ENCODE measurements at places on chromosomes 12 and 14. TPM values are rescaled to one million over a fixed set of nuclear protein-coding genes. Genes with fewer than 3 reads are reported as not detected.

- DNase-seq: no peak
Measured at GRCh38 chr12:126773012-126773411, 1494.0 kb upstream of the TMEM132C start.

DNA sequence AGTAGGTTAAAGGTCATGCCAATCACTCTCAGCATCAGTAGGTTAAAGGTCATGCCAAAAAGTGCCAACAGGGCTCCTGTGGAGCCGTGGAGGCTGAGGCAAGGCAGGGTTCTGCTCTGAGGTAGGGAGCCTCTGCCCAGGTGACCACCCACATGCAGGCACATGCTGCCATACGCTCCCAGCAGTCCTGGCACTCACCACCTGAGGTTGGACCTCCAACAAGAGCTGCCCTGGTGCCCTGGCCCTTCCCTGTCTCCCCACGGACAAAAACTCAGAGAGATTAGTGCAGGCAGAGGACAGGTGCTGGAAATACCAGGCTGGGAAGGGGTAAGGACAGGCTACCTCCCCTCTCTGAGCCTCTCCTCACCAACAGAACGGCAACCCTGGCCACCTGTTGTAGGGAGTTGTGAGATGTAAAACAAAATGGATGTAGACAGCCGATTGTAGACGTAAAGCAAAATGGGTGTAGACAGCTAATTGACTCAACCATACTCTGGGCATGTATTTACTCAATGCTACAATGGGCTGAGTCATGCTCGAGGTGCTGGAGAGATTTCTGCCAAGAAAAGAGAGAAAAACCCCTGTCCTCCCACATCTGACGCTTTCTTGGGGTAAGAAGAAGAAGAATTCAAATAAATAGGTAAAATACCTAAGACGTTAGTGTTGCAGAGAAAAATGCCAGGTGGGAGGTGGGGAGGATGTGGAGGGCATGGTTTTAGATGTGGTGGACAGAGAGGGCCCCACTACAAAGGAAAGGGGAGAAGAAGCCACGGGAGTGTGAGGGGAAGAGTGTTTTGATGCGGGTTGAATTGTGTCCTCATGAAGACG lies 32.4 kb downstream of the LTBP2 start:
- DNase-seq: peak; percentile 89

- peak; percentile 52 for DNase-seq
Measured at GRCh38 chr12:116466536-116466935, 92.6 kb upstream of the MAP1LC3B2 start.

DNA sequence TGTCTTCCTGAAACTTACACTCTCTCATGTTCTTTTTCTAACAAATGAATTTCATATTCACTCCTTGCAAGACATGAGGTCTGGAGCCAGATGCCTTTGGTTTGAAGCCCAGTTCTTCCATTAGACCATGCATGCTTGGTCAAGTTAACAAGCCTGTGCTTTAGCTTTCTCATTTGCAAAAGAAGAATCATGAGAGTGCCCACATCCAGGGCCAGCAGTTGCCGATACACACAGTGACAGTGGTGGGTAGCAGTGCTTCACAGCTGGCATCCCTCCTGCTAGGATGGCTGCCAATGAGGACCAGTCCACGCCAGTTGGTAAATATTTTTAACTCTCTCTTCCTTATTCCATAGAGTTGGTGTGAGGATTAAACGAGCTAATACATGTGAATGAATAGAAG lies 163.1 kb downstream of the PHLDA1 start:
- peak; percentile 72 for DNase-seq

The PLA2G1B gene
- total RNA-seq: not detected

The PZP gene
- total RNA-seq: not detected

DNA sequence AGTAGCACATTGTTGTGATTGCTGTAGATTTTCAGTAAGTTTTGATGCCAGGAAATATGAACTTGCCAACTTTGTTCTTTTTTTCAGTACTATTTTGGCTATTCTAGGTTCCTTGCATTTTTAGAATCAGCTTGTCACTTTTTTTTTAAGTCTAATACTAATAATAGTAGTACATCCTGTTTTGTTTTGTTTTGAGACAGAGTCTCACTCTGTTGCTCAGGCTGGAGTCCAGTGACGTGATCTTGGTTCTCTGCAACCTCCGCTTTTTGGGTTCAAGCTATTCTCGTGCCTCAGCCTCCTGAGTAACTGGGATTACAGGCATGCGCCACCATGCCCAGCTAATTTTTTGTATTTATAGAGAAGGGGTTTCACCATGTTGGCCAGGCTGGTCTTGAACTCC lies 16.5 kb downstream of the PWP1 start:
- DNase-seq: no peak

DNA sequence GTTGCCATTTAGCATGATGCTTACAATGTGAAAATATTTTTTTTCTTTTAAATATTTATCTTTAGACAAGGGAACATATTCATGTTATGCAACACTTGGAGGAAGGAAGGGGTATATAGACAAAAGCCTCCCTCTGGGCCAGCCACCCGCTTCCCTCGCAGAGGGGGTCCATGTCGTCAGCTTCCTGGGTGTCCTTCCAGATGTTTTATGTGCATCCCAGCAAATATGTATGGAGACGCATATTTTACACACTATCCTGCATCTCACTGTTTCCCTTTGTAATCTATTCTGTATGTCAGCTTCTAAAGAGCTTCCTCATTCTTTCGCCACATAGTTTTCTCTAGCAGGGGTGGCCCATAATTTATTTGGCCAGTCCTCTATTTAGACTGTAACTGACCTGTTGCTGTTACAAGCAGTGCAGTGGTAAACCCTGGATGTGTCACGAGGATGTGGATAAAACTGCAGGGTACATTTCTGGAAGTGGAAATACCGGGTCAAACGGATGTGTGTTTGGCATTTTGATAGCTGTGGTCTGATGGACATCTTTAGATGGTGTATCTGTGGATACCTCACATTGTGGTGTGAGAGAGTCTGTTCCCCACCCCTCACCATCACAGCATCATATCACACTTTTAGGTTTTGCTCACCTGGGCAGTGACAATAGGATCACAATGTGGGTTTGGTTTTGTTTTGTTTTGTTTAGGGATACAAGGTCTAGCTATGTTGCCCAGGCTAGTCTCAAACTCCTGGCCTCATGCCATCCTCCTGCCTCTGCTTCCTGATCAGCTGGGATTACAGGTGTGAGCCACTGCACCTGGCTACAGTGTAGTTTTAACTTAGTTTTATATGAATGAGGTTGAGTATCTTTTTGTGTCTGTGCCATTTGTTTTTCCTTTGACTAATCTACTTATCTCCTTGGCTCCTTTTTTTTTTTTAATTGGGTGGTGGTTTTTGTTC lies 31.6 kb downstream of the FAM222A start:
- no peak for DNase-seq

- no peak for DNase-seq
Measured at GRCh38 chr12:50665609-50666008, 98.3 kb upstream of the ATF1 start.

The GZMH gene
- total RNA-seq: not detected

GRCh38 chr12:96233939-96234461 lies 39.8 kb downstream of the ELK3 start:
- DNase-seq: peak; percentile 97

The BATF gene
- 0.51 TPM for total RNA-seq
